ENCODE measurements at places on chromosomes 3 and 15.

DNA sequence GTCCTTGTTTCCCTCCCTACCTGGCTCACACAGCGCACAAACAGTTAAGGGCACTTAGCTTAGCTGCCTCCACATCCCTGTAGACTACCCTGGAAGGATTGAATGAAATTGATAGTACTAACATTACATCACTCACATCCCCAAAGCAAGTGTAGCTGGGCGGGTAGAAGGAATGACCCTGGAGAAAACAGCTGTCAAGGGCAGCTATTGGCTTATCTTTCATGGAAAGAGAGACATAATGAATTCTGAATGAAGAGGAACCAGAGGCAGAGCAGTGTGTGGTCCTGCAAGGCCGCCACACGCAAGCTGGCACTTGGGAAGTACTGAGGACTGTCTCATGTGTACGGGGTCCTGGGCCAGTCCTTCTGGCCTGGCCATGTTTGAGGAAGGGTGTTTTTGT, 369.6 kb upstream of the RGMA start:
- DNase-seq: no peak

DNA sequence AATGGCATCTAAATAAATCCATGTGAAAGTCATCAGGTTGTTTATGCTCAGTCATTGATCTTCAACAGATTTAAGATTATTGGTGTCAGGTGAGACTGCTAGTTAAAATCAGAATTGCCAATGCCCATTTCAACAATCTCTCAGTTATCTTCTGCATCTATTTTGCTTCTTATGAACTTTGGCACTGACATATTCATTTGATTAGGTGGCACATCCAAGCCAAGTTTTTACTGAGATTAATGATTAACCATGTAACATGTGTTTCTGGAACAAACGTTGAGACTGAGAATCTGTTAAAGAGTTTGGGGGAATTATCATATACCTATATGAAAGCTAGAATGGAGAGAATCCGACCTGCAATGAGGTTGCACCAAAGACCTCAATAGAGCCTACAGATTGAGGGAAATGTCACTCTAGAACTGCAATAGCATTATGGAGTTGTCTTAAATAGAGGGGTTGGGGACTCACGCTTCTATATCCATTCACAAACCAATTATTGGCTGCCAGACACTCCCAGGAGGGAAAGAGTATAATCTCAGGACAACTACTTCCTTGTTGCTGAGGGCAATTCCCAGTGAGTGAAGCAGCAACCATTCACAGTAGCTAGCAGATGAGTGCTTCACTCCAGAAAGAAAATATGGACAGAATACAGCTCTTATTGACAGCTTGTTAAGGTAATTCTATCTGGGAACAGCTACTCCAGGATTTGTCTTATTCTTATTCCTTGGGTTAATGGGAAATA, 891.3 kb downstream of the SQOR start:
- no peak for DNase-seq

GRCh38 chr3:102668247-102668646, 233.4 kb downstream of the ZPLD1 start:
- DNase-seq: no peak

DNA sequence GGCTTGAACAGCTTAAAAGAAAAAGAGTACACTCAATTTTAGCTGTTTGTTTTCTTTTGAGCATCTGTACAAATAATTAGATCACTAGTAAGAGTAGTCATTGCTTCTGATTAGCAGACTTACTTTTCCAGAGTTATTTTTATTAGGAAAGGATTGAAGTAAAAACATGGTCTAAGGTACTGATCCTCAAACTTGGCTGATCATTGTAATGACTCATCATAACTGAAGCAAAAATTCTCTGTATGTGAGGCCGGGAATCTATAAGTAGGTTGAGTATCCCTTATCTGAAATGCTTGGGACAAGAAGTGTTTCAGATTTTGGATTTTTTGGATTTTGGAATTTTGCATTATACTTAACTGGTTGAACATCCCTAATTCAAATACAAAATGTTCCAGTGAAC, 12.4 kb downstream of the NMD3 start:
- DNase-seq: no peak

DNA sequence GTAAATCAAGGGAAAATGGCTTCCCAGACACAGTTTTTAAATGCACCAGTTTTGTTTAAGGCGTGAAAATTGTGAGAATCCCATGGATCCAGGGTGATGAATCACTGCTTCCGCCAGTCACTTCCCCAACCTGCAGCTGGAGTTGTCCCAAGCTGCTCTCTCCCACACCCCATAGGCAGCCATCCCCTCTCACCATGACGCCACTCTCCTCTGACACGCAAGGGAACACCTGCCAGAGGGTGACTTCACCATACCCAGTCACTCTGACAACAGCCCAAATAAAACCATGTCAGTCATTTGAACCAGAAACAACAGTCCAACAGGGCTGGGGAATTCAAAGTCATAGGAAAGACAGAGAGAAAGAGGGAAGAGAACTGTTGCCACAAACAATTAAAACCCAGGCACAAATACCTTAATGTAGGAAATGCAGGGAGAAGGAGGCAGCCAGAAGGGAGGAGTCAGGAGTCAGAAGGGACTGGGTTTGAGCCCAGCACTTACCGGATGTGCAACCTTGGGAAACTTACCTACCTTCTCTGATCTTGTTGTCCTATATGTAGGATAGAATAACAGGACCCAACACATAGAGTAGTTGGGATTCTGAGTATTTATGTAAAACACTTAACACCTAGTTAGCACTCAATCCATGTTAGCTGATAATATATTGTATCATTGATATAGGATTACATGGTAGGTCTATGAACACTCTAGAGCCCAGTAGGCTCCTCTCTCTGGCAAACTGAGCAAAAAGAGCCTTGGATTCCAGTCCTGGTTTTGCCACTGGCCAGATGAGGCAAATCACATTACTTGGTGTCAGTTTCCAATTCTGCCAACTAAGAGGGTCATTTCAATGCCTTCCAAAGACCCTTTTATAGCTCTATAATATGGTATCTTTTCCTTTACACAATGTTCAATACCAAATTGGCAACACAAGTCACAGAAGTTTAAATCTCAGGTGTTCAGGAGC, 326.3 kb upstream of the ICE2 start:
- no peak for DNase-seq

DNA sequence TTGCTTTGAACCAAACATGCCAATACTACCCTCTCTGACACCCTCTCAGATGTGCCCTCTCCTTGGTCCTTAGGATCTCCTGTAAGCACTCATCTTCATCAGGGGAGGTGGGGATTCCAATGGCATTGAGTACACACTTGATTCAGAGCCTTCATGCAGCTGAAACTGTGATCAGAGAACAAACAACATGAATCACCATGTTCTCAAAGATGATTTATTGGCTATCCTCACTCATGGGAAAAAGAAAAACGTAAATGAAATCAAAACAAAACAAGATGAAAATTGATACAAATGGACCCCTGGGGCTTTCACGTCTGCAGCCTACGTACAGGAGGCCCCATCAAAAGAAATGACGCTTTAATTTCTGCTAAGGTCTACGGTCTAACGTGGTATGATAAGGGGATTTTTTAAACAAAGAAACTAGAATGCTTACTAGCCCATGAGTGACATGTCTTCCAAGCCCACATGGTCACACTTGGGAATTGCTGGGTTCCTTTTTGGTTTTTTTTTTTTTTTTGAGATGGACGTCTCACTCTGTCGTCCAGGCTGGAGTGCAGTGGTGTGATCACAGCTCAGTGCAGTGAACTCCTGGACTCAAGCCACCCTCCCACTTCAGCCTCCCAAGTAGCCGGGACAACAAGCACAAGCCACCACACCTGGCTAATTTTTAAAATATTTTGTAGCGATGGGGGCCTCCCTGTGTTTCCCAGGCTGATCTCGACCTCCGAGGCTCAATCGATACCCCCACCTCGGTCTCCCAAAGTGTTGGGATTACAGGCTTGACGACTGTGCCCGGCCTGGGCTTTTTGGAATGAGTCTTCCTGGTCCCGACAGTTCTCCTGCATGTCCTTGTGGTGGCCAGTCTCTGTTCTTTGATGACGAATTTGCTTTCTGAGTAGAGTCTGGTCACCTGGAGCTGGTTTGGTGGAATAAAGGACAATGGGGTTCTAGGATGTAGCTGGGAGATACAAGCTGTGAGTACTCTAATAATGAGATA, 202.6 kb downstream of the XXYLT1 start:
- peak; percentile 26 for DNase-seq
